ENCODE measurements at places on chromosomes 6 and 20.

- no peak for DNase-seq
Measured at GRCh38 chr6:106561686-106562405, 67.5 kb downstream of the RTN4IP1 start.

GRCh38 chr6:150741633-150742200 lies 123.8 kb upstream of the MTHFD1L start:
- DNase-seq: no peak

GRCh38 chr6:40779409-40779808 lies 192.2 kb upstream of the LRFN2 start:
- no peak for DNase-seq

DNA sequence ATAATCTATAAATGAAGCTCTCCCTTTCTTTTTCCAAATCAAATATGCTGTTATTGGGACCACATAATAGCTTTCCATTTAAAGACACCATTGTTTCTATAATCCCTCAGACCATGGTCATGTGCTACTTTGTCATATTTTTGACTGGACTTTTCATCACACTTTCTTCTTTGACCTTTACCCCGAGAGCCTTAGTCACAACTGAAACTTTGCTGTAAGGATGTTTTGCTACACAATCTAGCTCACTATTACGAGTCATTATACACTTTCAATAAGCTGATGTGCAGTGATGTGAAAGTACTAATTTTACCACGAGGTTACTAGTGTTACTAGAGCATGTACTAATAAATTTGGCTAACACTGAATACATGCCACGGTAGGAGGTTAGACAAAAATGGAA lies 367.2 kb upstream of the RUNX2 start:
- DNase-seq: no peak

DNA sequence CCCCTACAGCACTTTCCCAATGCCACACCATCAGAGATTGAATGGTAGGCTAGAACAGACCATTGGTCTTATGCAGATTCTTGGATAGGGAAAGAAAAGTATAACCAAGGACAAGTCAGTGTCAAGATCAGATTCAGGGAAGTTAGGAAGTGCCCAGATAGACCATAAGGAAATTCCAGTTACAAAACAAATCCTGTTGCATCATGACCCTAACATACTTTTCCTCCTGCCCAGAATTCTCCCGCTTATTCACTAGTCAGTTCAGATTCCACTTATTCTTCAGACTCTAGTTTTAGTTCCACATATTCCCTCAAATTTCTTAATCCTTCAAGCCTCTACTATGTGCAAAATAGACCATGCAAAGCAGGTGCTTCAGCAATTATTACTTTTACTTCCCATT lies 20.7 kb downstream of the METTL24 start:
- no peak for DNase-seq

- no peak for DNase-seq
Measured at GRCh38 chr6:78854546-78854945, 12.8 kb upstream of the IRAK1BP1 start.

DNA sequence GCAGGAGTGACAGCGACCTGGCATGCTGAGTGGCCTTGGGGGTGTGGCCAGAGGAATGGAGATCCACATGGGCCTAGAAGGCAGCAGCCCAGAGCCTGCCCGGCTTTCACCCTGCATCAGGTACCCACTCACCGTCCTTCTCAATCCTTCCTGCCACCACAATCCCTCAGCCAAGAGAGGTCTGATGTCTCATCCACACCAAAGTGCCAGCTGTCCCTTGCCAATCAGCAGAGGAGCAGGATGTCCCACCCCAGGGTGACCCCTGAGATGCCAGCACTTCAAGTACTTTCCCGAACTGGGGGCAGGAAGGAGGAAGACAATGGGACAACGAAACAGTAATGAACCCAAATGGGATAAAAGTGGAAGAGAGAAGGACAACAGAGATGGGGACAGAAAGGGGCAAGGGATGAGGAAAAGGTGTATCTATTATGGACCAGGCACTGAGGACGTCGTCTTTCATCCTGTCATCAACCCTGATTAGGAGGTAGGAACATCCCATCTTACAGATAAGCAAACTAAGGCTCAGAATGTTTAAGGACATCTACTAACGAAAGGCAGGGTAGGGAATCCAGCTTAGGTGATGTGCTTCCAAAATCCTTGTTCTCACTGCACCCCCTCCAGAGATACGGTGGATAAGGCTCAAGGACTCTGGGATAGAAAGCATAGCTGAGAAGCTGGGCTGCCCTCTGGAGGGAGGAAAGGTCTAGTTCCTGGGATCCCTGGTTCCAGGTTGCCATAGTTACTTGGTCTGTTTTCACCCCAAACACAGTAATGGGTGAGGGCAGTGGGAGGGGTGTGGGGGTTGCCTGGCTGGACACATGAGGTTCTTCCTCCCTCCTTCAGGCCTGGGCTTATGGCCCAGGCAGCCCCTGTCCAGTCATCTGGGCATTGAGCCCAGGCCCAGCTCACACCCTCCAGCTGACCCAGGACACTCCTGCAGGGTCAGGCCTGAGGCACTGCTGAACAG lies 4.5 kb upstream of the TNXB start:
- DNase-seq: no peak

GRCh38 chr6:1856381-1856780 lies 246.7 kb downstream of the FOXC1 start:
- no peak for DNase-seq

GRCh38 chr6:88220493-88220892 lies 54.3 kb upstream of the CNR1 start:
- DNase-seq: no peak

GRCh38 chr6:116876635-116877611 lies at the start of gene RFX6:
RFX6 (plus strand) TSS chr6:116877242; CDS start chr6:116877276, 34 bp downstream.
- DNase-seq: no peak

GRCh38 chr6:37865504-37865903 lies 46.0 kb downstream of the ZFAND3 start:
- DNase-seq: no peak

- DNase-seq: no peak
Measured at GRCh38 chr6:158068156-158068892, 86.7 kb downstream of the SYNJ2 start.

- peak; percentile 39 for DNase-seq
Measured at GRCh38 chr6:44078827-44079671, 48.2 kb downstream of the MRPL14 start.

- no peak for DNase-seq
Measured at GRCh38 chr6:44050872-44051505, 76.3 kb downstream of the MRPL14 start.

GRCh38 chr6:14696367-14696766 lies 549.5 kb upstream of the JARID2 start:
- DNase-seq: no peak

GRCh38 chr6:100202417-100203194 lies 208.6 kb upstream of the MCHR2 start:
- no peak for DNase-seq

DNA sequence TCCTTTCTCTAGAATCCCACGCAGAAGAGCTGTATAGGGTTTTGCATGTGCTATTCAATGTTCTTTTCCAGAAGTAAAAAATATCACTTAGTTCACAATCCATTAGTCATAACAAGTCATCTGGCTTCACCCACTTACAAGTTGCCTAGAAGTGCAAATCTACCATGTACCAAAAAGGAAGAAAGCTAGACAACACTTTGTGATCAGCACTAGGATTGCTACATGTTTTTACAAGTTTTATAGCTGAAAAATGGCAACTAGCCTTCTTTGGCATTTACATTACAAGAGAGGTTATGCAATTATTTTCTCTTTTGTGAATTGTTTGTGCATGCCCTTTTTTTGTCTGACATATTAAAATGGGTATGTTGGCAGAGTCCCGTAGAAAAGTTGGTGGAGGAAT lies 85.6 kb upstream of the PTPRK start:
- no peak for DNase-seq

DNA sequence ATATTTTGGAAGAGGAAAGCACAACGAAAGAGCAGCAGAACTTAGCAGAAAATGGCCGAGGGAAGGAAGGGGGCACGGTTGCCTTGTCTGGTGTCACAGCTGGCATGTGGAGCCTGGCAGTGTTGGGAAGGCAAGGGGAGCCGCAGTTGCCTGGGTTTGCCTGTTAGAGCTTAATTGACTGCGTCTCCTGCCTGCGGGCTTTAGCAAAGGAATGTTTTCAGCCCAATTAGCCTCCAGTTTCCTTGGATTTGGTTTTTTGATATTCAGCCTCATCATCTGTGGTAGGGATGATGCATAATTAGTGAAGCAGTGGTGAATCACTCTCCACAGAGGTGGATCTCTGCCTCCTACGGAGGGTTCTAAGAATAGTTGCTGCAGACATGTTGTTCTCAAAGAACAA lies 832.6 kb downstream of the QKI start:
- no peak for DNase-seq

DNA sequence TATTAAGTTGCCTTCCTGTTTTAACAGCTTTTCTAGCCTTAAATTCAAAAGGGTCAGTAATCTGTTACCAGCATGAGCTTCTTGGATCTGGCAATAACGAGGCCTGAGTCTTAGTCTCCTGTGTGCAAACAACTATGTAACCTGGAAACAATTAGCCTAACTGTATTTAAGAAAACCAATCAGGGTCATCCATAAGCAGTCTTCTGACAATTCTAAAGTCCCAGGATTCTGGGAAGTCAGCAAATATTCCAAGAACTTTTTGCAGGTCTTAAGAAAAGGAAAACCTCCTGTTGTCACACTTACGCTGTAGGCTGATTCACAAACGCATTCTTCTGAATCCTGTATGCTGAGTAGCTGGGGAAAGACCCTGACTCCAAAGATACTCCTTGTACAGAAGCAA lies 90.4 kb downstream of the COL12A1 start:
- DNase-seq: no peak

DNA sequence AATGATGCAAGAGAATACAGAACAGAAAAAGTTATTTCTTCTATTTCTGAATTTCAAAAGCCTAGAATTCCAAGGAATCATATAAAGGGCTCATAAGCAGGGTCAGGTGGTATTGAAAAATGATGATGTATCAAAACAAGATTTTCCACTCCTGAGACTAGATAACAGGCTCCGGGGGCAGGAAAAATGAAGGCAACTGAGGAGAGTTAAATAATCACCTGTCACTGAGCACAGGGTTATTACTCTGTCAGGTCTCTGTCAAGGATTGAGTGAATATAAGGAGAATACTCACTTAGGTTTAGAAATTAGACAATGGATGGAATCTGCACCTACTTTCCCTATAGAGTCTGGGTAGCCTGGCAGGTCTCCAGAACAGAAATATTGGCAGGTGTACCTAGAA lies 76.1 kb upstream of the KHDRBS2 start:
- DNase-seq: no peak

GRCh38 chr20:47568019-47568418 lies 66.3 kb downstream of the NCOA3 start:
- DNase-seq: no peak

DNA sequence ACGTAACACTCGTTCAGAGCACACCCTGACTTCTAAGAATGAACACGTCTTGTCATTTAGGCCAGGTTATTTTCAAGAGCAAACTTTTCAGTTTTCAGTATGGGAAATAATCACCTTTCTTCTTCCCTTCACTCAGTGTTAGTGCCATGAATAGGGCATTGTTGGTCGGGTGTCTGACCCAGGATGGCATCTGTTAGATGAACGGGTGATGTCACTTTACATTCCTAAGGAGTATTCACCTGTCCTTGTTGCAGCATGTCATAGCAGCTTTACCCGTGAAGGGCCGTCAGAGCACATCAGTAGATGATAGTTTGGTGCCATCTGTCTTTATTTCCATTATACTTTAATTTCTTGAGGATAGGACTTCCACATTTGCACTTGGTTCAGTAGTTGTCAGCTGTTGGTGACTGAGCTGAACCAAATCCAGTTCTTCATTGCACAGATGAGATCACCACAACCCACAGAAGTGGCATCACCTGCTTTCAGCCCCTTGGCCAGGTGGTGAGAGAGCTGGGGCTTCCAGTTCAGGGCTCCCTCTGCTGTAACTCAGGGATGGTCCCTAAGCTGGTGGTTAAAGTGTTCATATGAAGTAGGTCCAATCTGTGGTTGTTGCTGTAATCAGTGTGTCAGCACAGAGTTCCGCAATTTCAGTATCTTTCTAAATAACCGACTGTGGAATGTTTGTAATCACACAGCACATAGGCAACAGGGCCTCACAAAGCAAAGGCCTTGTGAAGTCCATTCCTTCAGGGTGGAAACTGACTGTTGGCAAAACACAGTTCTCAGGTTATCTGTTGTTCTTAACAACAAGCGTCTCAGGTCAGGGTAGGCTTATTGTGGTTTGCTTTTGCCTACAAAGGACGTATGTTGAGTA lies 68.2 kb downstream of the FAM120B start:
- no peak for DNase-seq

DNA sequence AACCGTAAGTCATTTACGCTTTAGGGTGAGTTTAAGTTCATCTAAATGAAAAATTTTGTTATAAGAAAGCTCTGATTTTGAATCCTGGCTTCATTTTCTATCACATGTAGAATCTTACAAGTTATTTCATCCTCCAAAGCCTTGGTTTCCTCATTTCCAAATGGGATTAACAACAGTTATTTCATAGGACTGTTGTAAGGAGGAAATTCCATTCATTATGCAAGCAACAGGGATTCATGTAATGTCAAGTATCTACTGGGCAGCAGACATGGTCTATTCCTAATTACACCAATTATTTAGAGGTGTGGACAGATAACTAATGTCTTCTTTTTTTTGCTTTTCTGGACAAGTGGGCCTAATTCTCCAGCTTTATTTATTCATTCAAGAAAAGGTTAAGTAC lies 154.0 kb downstream of the PDSS2 start:
- no peak for DNase-seq

GRCh38 chr6:2839195-2839981 lies 2.3 kb downstream of the SERPINB1 start:
- DNase-seq: no peak

DNA sequence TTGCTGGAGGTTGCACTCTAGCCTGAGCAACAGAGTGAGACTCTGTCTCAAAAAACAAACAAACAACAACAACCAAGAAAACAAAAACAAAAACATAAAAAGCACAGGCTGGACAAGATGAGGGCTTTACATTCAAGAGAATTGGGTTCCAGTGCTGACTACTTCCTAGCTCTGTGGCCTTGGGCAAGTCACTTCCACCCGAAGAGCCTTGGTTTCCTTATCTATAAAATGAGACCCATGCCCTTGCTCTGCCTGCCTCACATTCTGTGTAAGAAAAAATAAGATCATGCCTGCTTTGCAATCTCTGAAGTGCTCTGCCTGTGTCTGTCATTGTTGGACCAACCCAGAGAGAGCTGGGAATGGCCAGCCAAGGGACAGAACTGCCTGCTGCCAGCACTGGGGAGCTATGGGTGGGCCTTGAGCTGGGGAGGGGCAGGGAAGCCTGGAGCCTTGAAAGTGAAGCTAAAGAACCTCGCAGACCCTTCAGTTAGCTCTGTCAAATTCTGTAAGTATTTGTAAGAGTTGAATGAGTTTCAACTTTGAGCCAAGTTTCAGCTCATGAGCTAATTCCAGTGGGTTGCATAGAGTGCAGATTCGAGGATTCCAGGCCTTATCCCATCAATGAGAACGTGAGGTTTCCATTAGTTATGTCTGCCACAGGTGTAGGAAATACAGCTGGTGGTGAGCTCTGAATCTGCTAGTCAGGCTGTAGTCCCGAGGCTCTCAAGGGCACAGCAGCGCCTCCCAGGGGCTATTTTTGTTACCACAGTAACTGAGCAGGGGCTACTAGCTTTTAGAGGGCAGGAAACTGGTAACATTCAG lies 93.2 kb downstream of the DLGAP4 start:
- no peak for DNase-seq

GRCh38 chr6:139161169-139161568 lies 26.3 kb downstream of the HECA start:
- peak; percentile 31 for DNase-seq

Measured in stimulated activated CD8-positive, alpha-beta memory T cell treated with anti-CD3 and anti-CD28 coated beads, Interleukin-2, amount 100 ng/mL, for 1 hour (primary cell).